Gastroesophageal sphincter (tissue), 4 donors: ENCODE measurements at places on chromosomes 1 and 21. TPM values are rescaled to one million over a fixed set of nuclear protein-coding genes. Genes with fewer than 3 reads are reported as not detected.

- ATAC-seq: peak; percentile 56
Observed at GRCh38 chr1:27011058-27011764, 1.4 kb downstream of the TENT5B start.

DNA sequence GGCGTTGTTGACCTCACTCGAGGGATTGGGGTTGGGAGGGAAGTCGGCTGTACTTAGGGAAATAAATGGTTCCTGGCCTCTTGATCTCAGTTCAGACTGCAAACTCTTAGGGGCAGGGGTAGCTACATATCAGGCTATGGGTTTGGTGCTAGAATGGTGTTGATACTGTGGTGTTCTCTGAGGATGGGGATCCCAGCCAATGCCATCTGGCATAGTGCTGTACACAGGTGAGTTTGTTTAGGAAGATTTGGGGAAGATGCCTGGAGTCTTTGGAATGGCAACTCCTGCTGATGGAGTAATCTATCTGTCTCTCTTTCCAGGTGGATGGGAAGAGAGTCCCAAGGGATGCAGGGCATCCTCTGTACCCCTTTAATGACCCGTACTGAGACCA is 14.3 kb upstream of the NASP start:
- ATAC-seq: no peak

- no peak for ATAC-seq
Observed at GRCh38 chr21:39118604-39119215, 64.5 kb downstream of the PSMG1 start.

The ZNF436 gene
- 15.4 TPM for total RNA-seq

- no peak for ATAC-seq
Observed at GRCh38 chr1:94334764-94335163, 83.4 kb upstream of the ABCD3 start.

DNA sequence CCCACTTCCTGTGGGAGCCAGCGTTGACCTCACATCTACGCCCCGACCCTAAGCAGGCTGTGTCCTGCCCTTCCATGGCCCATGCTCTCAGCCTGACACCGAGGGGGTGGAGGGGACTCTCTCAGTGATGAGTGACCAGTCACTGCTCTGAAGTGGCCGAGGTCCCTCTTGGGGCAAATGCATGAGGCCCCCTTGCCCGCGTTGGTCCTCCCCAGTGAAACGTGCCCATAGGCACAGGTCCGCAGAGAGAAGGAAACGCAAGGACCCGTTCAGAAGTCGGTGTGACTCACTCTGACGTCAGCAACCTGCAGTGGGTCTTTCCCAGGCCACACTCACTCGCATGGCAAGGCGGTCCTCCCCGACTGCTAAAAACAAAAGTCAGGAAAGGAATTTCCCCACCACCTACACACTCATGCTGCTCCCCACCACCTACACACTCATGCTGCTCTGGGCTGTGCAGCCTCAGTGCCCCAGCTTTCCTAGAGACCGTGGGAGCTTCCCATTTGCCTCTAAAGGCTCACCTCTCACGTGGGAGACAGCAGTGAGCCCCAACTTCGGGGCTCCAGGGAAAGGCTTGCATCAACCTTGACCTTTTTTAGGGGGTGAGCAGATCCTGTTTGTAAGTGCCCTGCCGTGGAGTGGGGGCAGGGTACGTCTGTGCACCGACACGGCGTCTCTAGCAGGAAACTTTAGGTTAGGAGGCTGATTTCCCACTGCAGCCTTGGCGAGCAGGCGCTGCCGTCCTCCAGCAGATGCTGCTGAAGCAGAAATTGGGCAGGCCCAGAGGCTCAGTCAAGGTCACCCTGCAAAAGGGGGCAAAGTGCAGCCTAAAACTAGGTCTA is 11.4 kb downstream of the UBASH3A start:
- ATAC-seq: no peak

The OLIG2 gene
- total RNA-seq: not detected

The RO60 gene
- total RNA-seq: 148 TPM

GRCh38 chr1:61174060-61174795 is 91.9 kb downstream of the NFIA start:
- ATAC-seq: no peak

The CELA2A gene
- not detected for total RNA-seq

GRCh38 chr1:60745484-60745883 is 336.9 kb upstream of the NFIA start:
- ATAC-seq: no peak

The PLA2G2A gene
- total RNA-seq: 93.4 TPM

The CNTN2 gene
- total RNA-seq: 2.0 TPM

DNA sequence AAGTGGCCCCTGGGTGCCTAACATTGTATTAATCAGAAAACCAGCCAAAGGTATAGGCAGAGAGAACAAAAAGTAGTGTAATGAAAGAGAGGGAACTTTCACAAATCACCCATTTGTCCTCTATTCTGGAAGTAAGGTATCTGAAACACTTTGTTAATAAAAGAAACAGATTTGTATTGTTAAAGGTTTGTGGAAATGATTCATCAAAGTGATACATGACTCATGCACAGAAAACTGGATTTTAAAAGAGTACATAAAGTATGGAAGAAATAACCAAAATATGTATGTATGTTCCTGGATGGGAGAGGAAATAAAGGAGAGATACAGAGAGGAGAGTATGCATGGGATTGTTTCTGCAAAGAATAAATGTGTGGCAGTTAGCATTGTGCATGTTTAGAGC is 126.8 kb downstream of the RGS21 start:
- ATAC-seq: no peak

DNA sequence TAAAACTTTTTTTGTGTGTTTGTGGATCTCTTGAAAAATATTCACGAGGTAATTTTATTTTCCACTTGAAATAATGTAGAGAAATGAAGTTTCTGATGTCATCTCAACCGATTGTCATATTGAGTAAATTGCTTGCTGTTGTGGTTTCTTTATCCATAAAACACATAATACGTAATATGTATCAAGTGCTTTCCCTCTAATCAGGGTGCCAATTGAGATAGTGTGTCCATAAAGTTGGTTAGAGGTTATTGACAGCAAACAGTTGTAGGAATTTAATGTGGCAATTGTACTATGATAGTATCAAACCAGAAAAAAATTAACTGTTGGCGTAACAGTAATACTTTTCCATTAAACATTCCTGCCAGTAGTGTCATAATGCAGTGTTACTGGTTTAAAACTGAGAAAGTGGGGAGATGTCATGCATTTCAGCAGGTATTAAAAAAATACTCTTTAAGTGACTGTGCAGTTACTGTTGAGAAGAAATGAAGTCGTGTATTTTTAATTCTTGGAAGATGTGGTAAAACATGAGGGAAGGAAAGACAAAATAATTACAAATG is 38.3 kb downstream of the USP25 start:
- no peak for ATAC-seq
